ENCODE measurements at places on chromosomes 7 and 10.

DNA sequence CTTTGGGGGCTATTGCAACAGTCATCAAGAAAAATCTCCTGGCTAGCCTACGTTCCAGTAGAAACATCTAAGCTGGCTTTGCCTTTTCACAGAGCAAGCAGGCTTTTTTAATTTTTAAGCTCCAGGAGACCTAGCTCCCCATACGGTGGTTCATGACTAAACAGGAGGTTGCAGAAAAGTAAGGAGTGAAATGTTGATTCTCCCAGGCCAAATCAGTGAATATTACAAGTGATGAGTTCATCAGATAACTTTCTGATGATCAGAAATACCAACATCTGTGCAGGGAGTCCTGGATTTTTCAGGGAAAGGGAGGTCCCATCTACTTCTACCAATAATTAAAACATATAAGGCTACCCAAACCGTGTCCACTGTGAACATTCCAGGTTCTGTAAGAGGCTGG, 477.3 kb upstream of the CELF2 start:
- DNase-seq = no peak

GRCh38 chr7:143222782-143223181, 945 bp downstream of the TAS2R40 start:
- DNase-seq = no peak

DNA sequence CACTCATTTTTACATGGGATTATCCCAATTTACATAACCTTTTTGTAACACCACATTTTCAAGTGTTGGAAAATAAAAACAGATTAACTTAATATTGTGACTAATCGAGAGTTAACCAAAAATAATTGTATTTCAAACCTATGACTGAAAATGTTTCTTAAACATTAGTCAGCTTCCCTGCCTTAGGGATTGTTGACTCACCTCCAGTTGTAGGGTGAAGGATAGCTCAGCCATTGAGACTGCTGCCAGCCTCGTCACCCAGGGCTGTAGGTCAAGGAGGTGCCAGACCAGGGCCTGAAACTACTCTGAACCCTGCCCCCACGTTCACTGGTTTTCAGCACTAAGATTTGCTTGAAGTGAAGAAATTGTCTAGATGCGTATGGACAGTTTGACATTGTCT, 351.2 kb downstream of the GFRA1 start:
- DNase-seq = no peak

DNA sequence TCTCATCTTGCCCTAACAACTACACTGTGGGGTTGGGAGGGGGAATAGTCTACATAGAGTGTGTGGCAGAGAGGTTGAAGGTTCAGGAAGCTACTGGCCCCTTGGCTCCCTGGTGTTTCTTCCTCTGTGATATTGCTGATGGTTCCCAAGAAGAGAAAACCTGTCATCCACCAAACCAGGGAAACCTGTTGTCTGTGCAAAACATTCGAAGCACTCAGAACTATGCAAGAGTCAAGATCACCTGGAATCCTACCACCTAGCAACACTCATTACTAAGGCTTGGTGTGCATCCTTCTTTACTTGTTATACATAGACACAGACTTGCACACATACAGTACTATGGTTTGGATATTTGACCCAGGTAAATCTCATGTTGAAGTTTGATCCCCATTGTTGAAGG, 46.5 kb upstream of the MKI67 start:
- DNase-seq = no peak

DNA sequence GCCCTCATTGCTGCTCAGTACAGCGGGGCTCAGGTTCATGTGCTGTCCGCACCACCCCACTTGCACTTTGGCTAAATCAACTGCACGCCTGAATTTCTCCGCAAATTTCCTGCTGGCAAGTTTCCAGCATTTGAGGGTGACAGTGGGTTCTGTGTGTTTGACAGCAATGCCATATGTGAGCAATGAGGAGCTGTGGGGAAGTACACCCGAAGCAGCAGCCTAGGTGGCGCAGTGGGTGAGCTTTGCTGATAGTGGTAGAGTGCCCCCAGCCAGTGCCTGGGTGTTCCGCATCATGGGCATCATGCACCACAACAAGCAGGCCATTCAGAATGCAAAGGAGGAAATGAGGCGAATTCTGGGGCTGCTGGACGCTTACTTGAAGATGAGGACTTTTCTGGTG, 103.9 kb upstream of the POT1 start:
- DNase-seq = no peak

DNA sequence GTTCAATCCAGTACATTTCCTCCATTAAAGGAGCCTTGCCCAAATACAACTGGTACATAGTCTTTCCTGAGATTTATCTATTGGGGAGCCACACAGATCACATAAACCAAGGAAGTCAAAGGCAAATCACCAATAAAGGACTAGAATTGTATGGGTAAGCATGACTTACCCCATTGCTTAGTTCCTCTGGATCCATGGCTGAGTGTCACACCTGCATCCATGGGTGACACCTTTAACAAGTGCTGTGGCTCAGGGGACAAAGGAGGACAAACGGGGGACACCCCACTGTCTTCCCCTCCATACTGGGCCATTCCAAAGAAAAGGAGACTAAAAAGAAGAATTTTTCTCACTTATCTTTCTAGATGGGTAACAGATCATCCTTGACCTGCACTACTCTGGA, 30.4 kb downstream of the ZNF92 start:
- DNase-seq = no peak

DNA sequence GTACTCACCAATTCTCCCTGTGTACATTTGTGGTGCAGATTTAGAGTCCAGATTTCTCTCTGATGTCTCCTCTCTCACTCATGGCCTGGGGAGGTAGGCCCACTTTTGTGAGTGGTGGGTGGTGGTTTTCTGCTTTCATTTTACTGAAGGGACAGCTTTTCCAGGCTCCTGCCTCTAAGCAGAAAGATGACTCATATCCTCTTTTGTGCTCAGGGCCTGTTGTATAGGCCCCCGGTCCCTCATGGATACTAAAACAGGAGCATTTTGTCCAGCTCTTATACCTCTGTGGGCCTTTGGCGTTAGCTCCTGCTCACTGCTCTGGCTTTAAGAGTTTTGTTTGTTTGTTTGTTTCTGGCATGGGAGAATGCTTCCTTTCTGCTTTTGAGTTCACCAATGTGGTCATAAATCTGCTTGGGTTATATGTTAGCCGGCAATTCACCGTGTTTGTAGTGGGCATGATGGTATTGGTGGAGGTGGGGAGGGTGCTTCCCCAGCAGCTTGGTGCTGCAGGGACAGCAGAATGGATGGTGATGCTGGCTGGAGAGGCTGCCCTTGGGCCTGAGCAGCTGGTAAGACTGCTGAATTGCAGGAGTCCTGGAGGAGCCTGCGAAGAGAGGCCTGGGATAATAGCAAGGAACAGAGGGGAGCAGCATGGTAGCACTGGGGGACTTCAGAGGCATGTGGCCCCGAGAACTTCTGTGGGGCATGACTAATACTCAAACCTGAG, 468.7 kb downstream of the RPS24 start:
- DNase-seq = no peak

- DNase-seq = no peak
Measured at GRCh38 chr7:15314922-15315321, 246.9 kb downstream of the AGMO start.

GRCh38 chr7:77537136-77537777, at the start of gene PTPN12:
Gene PTPN12, plus strand, starts transcription at chr7:77537295. Its CDS starts 252 bp downstream, at chr7:77537547.
- no peak for DNase-seq

DNA sequence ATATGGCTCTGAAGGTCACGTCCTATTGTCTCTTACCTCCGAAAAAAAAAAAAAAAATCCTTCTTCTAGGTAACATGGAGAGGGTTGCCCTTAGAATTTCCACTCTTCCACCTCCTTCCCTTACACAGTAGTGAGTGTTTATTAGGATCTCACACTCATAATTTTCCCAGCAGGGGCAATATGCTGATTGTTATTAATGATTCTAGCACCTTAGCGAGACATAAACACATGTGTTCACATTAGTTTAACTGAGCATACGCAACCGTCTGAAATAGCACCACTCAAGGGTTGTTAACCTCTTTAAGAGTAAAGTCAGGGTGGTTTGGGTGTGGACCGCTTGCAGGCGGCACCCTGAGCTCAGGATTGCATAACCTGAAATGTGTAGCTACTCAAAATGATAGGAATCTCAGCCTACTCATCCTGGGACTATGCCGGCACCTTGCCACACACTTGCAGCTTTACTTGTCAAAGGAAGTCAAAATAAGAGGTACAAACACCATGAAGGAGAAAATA, 52.2 kb downstream of the CPEB3 start:
- no peak for DNase-seq

- no peak for DNase-seq
Measured at GRCh38 chr7:99255463-99255862, 17.2 kb upstream of the MYH16 start.

DNA sequence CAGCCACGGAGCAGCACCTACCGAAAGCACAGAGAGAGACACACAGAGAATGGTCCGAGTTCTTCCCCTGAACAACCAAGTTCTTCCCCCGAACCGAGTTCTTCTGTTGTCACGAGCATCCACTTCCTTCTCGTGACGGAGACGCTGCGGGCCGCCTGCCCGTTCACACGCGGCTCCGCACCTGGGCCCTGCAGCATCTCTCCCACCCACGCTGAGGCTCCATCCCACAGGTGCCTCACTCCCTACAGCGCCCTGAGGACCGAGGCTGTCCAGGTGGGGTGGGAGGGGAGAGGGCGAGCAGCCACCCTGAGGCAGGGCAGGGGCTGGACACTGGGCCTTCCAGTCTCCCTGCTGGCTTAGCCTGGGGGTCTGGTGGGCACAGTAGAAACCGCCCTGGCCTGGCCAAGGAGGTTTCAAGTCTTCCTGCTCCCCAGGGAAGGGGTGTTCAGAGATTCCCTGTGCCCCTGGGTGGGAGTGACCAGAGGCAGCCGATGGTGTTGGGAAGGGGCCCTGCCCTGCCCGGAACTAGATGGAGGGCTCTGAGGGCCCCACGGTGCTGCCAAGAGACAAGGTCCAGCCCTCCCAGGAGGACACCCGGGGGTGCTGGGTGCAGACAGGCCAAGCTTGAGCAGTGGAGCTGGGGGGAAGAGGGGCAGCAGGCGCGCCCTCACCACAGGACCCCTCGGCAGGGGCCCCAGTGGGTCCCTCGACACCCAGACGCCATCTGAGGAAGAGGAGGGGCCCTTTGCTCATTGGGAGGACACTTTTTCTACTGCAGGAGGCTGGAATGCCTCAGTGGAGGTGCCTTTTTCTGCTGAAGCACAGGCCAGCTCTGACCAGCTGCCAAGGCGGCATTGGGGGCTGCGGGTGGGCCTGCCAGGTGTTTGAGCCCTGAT, 5.2 kb upstream of the NKX6-2 start:
- DNase-seq = no peak

- no peak for DNase-seq
Measured at GRCh38 chr10:117439243-117439912, 64.1 kb upstream of the PDZD8 start.

GRCh38 chr7:20021831-20022230, 195.4 kb downstream of the MACC1 start:
- DNase-seq = no peak

- no peak for DNase-seq
Measured at GRCh38 chr10:74988832-74989561, 122.5 kb upstream of the SAMD8 start.

DNA sequence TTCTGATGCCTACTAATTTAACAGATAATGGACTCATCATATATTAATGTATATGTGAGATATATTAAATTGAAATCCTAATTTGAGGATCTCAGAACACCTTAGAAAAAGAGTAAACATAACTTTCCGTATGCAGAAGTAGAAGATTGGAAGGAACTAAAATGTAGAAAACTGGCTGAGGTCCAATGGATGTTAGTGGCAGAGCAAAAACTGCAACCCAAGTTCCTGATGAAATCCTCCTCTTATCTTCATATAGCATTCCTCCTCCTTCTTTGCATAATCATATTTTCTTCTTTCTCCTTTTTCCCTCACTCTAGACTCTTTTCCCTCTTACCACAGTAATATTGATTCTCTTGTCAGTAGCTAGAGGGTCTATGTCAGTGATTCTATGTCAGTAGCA, 6.0 kb downstream of the INA start:
- no peak for DNase-seq

- no peak for DNase-seq
Measured at GRCh38 chr10:102775935-102776669, 32.4 kb downstream of the WBP1L start.

DNA sequence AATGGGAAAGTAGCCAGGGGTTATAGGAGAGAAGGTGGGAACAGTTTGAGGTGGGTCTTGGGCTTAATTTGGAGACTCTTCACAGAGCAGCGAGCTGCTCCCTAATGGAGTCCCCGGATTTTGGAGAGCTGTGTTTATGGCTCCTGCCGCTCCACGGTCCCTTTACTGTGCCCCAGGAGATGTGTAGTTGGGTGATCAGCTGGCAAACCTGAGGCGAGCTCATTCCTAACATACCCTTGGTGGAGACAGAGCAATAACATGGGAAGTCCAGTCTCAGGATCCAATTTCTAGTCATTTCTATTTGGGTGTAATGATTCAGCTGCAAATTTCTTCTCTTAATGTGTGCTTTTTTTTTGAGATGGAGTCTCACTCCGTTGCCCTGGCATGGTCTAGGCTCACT, 1.5 kb downstream of the GARIN1A start:
- no peak for DNase-seq

DNA sequence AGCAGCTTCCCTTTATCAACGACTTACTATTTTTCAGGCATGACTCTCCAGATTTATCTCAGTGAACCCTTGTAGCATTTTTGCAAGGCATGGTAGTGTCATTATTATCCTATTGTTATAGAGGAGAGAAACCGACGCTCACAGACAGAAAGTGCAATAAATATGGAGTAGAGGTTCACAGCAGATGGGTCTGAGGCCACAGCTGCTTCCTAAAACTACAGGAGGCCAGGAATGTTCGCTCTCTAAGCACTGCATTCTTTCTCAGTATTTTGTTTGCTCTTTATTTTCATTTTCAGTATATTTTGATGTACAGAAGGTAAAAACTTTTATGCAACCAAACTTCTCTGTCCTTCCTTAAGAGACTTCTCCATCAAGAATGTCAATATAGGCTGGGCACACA, 4.5 kb upstream of the AEBP1 start:
- DNase-seq = no peak

GRCh38 chr10:52092390-52092789, 221.7 kb upstream of the DKK1 start:
- no peak for DNase-seq

GRCh38 chr10:117374506-117375359, 507 bp downstream of the PDZD8 start:
- no peak for DNase-seq

- no peak for DNase-seq
Measured at GRCh38 chr7:100430493-100431285, 1.1 kb downstream of the MEPCE start.

GRCh38 chr10:9547936-9548904, 1469.5 kb upstream of the CELF2 start:
- DNase-seq = no peak
